ENCODE measurements at places on chromosomes 3 and 15.
A peak's percentile ranks its signal among the peaks of the same experiment; 100 is the strongest.

GRCh38 chr3:23752126-23752525 lies 53.6 kb upstream of the UBE2E1 start:
- no peak for DNase-seq

DNA sequence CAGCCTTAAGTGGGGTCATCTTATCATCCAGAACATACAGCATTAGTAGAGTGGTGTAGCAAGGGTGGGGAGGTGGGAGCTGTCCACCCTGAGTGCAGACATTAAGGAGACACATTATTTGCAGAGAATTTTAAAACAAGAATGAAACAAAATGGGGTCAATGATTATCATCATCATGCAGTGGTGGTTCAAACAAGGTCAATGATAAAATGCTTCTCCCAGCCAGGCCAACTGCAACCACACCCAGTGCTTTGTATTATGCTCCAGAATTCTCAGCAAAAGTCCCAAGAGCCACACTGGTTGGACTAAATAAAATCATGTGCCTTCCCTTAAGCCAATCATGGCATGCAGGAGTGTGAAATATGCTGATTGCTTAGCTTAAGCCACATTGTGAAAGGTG lies 96.7 kb upstream of the FHIT start:
- DNase-seq, result no peak

- DNase-seq, result no peak
Measured at GRCh38 chr3:161731968-161732367, 235.4 kb downstream of the OTOL1 start.

- DNase-seq, result peak; percentile 86
Measured at GRCh38 chr3:194548346-194549321, 61.8 kb upstream of the ATP13A3 start.

DNA sequence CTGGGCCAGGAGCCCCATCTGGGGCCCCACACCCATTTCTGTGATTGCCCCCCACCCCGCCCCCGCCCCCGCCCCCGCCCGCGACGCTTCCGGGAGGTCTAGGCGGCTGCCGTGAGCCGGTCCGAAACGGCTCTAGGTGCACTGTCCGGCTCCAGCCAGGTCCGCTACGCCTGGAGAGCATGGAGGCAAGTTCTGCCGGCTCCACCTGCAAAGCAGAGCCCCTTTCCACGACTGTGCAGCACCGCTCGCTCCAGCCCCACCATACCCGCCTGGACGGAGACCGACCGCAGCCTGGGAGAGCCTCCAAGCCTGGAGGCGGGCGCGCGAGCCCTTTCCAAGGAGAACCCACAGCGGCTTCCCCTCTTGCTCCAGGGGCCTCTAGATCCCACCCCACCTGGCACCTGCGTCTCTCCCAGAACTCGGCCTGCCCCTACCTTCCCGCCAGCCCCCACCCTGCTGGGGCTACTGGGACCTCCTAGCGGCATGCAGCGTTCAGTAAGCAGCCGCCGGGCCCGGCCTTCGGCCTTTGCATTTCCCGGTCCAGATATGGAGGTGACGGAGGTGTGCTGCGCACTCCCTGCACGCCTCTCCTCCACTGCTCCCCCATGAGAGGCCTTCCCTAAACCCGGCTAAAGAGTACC lies 66.2 kb downstream of the KLF13 start:
- no peak for DNase-seq

- no peak for DNase-seq
Measured at GRCh38 chr15:40639677-40640076, 45.6 kb downstream of the KNL1 start.

GRCh38 chr3:115927197-115927596 lies 303.9 kb downstream of the GAP43 start:
- no peak for DNase-seq

- DNase-seq, result no peak
Measured at GRCh38 chr15:87099916-87100315, 1020.2 kb downstream of the AGBL1 start.

DNA sequence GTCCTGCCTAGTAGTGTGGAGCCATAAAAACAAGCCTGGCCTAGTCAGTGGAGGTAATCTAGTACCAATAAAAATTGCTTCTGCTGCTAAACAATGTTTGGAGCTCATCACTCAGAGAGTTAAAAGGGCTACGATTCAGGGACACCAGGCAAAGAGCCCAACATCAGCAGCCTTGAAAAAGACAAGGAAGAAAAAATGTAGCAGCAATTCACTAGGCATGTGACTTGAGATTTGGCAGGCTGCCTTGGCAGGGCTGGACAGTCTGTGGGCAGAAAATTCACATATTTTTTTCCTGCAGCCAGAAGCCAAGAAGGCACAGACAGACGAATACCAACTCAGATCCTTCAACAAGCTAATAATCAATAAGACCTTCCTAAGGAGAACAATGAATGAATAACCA lies 47.2 kb downstream of the IGSF11 start:
- no peak for DNase-seq

DNA sequence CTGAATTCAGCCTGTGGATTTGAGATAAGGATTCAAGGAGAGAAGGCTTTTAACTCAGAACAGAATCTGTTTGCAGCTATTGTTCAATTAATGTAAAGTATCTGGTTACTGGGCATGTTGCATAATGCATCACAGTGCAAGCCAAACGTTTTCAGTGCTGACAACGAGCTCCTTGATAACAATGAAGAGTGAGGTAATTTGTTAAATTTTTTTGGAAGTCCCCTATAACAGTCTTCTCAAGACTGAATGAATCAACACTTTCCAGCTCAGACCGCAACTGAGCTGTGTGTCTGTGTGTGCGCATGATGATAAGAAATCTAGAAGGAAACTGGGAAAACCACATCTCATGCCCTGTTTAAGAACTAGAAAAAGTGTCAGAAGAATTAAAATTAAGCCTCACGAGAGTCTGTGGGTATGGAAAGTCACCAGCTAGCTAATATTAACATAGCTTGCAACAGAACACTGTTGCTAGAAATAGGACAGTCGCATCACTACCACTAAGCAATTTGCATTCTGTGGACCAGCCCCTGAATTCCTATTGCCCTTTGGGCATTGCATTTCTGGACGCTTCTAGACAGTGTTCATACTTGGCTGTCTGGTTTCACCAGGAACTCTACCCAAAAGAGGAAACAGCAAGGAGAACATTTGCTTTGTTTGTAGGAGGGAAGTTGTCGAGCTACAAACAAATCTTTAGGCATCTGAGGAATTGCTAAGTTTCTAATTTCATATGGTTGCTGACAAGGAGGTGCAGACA lies 43.7 kb upstream of the ATP2C1 start:
- no peak for DNase-seq

- DNase-seq, result peak; percentile 78
Measured at GRCh38 chr3:186614597-186615483, 2.0 kb downstream of the AHSG start.

- DNase-seq, result no peak
Measured at GRCh38 chr3:174547801-174548435, 311.2 kb upstream of the NAALADL2 start.

DNA sequence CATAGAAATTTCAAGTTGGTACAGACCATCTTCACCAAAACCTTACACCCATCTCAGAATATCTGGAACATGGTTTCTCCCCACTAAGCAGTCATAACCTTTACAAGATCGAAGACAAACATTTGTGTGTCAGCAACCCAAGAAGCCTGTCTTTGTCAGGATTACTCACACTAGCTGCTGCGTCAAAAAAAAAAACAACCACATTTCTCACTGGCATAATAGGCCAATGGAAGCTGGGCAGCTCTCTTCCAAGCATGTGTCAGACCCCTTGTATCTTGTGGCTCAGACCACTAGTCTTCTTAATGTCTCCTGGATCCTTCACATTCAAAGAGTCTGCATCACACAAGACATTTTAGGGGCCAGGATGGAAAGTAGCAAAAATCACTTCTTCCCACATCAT lies 266.9 kb upstream of the IGF1R start:
- DNase-seq, result no peak

GRCh38 chr3:188470508-188471130 lies 316.7 kb downstream of the LPP start:
- DNase-seq, result no peak

GRCh38 chr3:31754575-31755278 lies 222.0 kb downstream of the STT3B start:
- DNase-seq, result no peak

- no peak for DNase-seq
Measured at GRCh38 chr15:69841113-69841828, 256.4 kb downstream of the TLE3 start.

- peak; percentile 88 for DNase-seq
Measured at GRCh38 chr3:107959550-107960154, 131.2 kb downstream of the CD47 start.

GRCh38 chr3:46296826-46297225 lies 54.6 kb downstream of the CCR3 start:
- DNase-seq, result no peak

DNA sequence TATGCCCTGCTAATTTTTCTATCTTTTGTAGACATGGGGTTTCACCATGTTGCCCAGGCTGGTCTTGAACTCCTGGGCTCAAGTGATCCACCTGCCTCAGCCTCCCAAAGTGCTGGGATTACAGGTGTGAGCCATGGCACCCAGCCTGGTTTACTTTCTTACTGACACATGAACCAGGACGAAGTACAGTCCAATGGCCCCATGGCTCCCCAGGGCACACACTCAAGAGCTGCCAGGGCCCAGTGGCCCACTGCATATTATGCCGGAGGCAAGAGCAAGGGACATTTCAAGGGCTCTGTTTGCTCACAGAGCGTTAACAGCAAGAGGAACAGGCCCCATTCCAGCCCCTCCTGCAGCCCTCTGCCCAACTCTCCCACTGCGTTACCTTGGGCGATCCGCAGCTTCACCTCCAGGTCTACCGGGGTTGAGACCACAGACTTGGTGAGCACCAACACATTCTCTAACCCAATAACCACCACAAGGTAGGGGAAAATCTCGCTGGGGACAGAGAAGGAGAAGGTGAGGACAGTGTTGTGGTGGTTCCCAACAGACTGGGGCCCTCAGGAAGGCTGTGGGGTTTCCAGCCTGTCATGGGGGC lies 42.8 kb downstream of the PTPN23 start:
- DNase-seq, result no peak

GRCh38 chr15:58146749-58147148 lies 8.6 kb downstream of the AQP9 start:
- no peak for DNase-seq

DNA sequence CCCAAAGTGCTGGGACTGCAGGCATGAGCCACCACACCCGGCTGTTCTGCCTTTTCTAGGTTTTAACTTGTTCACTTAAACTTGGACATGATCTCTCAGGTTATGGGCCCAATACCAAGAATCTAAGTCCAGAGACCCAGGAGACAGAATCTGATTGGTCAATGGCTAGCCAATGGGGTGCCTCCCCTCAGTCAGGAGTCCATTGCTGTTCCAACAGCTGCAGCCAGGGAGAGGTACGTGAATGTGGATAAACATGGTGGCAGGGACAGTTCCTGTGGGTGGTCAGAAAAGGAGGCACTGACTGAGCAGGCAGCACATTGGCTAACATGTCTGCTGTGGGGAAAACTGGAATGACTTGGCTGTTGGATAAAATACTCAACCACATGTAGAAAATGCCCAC lies 140.3 kb downstream of the RPLP1 start:
- no peak for DNase-seq

- no peak for DNase-seq
Measured at GRCh38 chr15:80487839-80488390, 83.7 kb downstream of the ARNT2 start.

DNA sequence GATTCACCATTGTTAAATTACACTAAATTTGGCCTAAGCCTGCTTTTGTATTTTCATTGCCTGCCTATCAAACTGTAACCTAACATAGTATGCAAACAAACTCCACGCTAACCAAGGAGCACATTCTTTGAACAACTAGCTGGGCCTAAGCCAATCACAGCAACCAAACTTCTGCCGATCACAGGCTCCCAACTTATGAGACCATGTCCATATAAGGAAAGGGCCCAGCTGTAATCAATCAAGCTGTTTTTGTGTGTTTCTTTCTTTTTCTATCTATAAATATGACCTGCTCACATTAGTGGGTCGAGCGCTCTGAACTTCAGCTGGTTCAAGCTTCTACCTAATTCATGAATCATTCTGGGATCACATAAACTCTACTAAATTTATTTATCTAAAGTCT lies 473.6 kb downstream of the SI start:
- no peak for DNase-seq

GRCh38 chr15:95742836-95743235 lies 587.7 kb upstream of the NR2F2 start:
- peak; percentile 38 for DNase-seq

DNA sequence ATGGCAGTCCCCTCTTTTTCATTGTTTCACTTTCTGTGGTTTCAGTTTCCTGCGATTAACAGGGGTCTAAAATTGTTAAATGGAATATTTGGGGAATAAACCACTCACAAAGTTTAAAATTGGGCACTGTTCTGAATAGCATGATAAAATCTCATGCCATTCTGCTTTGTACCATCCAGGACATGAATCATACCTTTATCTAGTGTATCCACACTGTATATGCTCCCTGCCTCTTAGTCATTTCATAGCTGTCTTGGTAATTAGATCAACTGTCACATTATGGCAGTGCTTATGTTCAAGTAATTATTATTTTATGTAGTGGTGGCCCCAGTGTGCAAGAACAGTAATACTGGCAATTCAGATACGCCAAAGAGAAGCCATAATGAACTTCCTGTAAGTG lies 734.5 kb downstream of the ZPLD1 start:
- no peak for DNase-seq

- no peak for DNase-seq
Measured at GRCh38 chr3:169304716-169305115, 358.8 kb downstream of the MECOM start.

GRCh38 chr3:181885868-181886630 lies 174.3 kb downstream of the SOX2 start:
- no peak for DNase-seq

DNA sequence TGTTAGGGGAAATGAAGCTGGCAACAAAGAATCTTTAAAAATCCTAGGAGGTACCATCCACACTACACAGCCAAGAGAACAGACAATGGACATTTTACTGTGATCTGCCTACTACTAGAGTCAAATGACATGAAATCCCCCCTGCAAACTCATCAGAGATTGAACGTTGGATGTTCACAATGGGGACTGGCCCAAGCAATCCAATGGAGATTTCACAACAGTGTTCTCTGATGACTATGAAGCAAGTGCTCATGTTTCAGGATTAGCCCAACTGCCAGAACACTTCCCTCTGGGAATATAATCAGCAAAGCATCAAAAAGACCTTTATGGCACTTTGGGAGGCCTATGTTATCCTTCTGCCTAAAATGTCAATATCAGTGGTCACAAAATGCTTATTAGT lies 97.8 kb downstream of the IGSF11 start:
- DNase-seq, result no peak

- no peak for DNase-seq
Measured at GRCh38 chr3:8864402-8865350, 95.3 kb upstream of the OXTR start.
